ENCODE measurements at places on chromosomes 1 and 21.

GRCh38 chr1:46804027-46804889 lies 5.4 kb downstream of the CYP4B1 start:
- DNase-seq, result no peak

- no peak for DNase-seq
Observed at GRCh38 chr1:200795156-200795555, 56.5 kb downstream of the CAMSAP2 start.

- no peak for DNase-seq
Observed at GRCh38 chr1:172041742-172042141, 200.4 kb downstream of the DNM3 start.

DNA sequence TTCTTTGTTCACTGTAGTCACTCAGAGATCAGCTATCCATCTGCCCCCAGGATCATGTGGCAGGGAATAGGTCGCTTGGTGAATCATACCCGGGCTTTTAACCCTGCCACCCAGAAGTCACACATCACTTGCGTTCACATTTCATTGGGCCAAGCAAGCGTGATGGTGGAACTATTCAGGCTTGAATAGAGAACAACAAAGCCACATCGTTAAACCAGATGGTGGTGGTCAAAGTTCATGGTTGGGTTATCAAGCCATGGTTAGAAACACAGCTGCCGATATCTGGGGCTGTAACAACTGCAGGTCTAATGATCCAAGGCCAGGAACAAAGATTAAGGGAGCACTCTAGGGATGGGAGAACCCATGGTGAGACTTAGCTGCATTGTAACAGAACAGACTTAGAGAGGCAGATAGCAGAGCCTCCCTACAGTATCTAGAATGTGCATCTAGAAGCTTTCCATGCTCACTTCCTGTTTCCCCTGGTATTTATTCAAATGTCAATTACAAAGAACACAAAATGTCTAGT lies 40.0 kb upstream of the PTPRC start:
- DNase-seq, result no peak

GRCh38 chr1:115199416-115200132 lies 110.3 kb upstream of the TSPAN2 start:
- DNase-seq, result no peak

DNA sequence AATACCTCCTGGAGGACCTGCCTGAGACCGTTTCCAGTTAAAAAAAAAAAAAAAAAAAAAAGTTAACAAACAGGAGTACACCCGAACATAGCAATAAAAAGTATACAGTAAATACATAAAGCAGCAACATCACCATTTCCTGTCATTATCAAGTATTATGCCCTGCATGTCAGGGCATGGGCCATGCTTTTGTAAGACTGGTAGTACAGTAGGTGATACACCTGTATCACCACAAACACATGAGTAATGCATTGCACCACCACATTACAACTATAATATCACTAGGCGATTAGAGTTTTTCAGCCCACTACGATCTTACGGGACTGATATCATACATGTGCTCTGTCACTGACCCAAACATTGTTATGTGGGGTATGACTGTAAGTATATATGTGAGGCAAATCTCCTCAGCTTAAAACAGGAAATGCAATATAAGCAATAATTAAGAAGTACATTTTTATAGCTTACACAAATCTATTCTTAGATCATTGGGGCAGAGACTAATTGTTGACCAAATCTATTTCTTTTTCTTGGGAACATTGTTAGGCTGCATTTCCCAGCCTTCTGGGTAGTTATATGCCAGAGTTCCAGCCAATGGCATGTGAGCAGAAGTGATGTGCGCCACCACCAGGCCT lies 98.1 kb downstream of the PLD5 start:
- DNase-seq, result no peak

DNA sequence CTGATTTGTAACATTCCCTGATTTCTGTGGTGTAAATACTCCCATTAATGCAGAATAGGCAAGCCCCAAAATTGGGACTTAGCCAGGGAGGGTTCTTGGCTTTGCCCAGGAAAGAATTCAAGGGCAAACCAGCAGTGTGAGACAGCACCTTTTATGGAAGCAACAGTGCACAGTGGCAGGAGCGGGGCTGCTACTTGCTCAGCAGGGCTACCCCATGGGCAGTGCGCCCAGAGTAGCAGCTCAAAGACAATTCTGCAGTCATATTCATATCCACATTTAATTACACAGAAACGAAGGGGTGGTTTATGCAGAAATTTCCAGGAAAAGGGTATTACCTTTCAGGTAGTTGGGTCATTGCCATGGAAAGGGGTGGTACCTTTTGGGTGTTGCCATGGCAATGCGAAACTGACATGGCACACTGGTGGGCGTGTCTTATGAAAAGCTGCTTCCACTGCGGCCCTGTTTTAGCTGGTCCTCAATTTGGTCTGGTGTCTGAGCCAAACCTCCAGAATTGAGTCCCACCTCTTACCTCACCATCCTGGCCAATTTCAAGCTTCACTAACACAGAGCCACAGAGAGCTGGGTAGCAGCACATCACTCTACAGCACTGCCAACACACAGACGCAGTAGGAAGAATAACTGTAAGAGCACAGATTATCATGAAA lies 35.9 kb downstream of the FHAD1 start:
- DNase-seq, result no peak

- DNase-seq, result peak; percentile 53
Observed at GRCh38 chr1:119475866-119476439, 31.1 kb upstream of the HSD3B1 start.

DNA sequence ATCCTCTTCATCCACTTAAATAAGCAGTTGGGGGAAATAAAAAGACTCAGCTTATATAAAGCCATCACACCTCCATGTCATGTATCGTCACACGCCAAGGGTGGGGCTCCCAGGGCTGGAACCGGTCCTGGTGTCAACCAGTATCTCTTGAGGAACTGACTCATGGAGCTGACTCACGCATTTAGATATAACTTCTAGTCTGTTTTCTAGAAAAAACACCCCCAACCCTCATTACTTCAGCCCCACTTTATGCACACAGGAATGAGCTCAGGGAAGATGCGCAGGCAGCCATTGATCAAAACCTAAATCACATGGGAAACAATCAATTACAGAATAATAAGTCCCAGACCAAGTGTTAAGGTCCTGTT lies 6.9 kb upstream of the IL22RA1 start:
- DNase-seq, result no peak

DNA sequence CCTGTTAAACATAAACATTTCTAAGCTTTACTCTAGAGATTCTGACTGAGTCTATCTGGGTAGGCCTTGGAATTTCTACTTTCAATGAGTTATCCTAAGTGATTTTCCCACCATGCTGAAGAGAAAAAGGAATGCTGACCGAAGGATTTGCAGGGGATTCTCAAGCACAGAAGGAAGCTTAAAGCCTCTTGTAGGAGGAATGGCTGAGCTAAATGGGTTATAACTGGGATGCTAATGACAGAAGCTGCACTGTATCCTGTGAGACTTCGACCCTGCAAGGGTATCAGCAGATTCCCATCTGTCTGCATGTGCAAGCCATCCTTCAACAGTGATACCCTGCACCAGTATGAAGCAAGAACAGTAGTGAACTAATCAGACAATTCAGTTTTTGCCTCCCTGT lies 35.4 kb downstream of the SLC35D1 start:
- no peak for DNase-seq

DNA sequence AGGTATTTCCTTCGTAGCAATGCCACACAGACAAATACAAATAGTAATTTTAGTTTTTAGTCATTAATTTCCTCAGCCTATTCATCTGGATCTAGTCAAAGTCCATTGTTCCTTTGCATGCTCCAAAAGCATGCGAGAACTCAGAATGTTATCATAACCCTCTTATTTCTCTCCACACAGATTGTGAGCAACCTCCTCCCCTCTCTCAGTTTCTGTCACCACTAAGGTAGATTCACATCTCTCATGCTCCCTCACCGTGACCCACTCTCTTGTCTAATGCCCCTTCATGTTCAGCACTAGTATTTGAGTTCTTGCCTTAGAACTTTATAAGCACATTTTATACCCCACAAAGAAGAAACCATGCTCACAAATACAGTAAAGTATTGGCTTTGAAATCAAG lies 582.4 kb downstream of the PLA2G4A start:
- no peak for DNase-seq

DNA sequence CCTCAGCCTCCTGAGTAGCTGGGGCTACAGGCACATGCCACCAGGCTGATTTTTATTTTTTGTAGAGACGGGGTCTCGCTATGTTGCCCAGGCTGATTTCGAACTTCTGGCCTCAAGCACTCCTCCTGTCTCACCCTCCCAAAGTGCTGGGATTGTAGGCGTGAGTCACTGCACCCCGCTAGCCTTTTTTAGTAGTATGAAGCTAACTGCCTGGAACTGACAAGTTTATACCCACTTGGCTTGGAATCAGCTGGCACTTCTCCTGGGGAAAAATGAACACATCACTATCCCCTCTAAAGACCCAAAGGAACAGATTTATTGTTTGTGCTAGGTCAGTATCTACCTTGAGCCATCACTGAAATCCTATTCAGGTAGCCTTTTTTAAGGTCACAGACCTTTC lies 19.0 kb downstream of the TMEM63A start:
- no peak for DNase-seq

- no peak for DNase-seq
Observed at GRCh38 chr1:177065430-177065829, 99.1 kb downstream of the ASTN1 start.

DNA sequence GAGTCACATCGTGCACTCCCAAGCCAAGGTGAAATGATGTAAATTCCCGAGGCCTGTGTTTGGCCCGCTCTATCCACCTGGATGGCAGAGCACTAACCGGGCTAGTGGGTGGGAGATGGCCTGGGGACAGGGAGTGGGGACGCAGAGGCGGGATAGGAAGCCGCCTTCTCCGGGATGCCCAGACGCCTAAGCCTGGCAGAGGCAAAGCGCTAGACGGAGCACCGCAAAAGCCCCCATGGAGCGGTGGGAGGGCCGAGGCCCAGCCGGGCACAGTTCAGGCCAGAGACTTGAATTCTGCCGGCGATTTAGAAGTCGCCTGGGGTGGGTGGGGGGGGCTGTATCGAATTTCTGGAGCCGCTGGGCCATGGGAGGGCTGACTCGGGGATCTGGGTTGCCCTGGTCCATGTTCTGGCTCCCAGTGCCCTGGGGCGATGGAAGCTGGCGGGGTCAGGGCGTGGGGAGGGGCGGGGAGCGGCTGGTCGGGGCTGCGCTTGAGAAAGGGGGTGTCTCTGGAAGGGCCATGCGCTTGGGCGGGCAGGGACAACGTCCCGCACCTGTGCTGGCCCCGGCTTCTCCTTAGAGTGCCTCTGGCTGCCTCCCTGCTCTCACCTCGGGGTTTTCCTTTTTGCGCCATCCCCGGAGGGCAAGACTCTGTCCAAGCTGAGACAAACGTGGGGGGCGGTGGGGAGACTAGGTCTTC lies 28.0 kb downstream of the KIAA2013 start:
- DNase-seq, result no peak

GRCh38 chr1:209802117-209802779 lies 3.7 kb downstream of the IRF6 start:
- DNase-seq, result no peak

Measured in breast epithelium (tissue), 4 donors.